ENCODE measurements at places on chromosomes 4 and X.

- DNase-seq, result no peak
Measured at GRCh38 chr4:81523672-81524327, 52.1 kb upstream of the RASGEF1B start.

DNA sequence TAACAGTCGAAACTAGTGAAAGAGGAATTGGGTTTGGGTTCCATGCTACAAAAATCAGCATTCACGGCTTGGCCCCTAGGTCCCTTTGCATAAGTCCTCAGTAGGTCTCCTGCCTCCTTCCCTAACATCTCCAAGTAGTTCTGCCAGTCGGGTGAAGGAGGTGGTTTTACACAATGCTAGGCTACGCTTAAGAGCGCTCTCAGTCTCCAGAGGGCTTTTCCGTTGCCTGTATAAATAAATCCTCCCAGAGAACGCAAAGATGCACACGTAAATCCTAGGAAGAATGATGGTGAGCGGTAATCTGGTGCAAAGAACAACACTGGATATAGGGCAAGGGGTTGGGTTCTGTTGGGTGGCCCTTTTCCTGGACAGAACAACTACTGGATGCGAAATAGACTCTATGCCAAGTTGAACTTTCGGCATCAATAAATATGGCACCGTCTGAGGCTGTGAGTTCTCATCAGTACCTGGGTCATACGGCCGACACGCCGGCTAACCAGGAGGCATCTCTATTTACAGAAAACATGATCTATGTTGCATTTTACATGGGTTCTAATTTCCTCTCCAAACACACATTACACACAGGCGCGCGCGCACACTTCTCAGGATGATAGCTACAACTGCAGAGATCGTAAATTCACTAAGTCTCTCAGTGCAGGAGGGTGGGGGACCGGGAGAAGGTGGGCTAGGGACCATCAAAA lies 1.3 kb downstream of the CAMK2D start:
- peak; percentile 40 for DNase-seq

DNA sequence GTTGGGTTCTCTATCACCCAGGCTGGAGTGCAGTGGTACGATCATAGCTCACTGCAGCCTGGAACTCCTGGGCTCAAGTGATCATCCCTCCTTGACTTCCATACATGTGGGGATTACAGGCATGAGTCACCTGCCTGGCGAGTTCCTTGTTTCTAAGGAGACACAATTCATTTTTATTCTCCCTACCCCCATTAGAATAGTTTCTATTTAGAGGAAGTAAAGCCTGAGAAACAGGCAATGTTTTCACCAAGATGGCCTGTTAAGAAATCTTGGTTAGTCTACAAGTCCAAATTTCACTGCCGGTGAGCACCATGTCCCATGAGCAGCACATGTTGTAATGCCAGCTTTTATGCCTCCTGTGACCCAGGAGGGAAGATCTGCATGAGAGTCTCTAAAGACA lies 5.7 kb downstream of the CYBB start:
- DNase-seq, result no peak

DNA sequence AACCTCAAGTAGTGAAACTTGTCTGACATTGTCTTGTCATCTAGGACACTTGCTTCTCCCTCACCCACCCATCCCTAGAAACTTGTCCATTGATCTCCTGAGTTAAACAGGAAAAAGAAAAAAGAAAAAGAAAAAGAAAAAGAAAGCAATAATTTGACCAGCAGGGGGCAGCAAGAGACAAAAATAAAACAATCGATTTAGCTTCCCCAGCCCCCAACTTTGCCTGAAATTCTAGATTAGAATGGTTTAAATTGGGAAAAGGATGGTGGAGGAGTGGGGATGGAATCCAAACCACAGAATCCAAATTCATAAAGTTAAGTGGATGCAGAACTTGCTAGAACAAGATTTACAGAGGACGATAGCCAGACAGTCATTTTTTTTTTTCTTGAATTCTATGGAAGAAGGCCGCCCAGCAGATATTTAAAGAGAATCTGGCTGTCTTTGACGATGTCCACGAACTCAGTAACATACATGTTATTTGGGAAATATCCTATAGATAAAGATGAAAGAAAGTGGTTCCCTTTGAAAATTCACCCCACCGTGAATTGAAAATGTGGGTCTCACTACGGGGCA lies 282.9 kb downstream of the USP46 start:
- DNase-seq, result no peak

- DNase-seq, result no peak
Measured at GRCh38 chr4:76679691-76680090, 218.3 kb downstream of the SOWAHB start.

DNA sequence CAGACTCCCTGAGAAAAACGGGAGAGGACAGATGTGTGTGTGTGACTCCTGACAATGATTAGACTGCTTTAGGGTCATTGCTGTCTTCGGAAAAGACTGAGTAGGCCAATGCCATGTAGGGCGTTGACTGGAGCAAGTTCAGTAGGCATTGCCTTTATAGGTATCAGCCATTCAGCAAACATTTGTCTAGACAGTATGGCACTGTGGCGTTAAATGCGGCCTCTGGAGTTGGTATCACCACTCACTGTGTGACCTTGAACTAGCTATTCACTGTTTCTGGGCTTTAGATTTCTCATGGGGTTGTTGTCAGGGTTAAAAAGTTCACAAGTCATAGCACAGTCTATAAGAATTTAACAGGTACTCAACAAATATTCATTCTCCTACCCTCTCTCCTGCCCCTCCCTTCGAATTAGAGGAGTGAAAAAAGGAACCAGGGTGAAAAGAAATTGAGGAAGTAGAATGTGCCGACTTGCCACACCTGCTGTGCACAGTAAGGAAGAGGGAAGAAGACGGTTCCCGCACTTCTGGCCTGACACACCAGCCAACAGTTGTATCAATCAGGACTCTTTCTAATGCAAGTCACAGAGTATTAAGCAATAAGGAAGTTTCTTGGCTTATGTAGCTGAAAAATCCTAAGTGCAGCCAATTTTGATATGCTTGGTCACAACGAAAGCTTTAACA lies 83.2 kb upstream of the PLAC8 start:
- DNase-seq, result no peak

Measured in activated CD8-positive, alpha-beta memory T cell treated with anti-CD3 and anti-CD28 coated beads, Interleukin-2, amount 50 U/mL, for 4 hours (primary cell).